Adipose tissue (tissue), 3 donors: ENCODE measurements at places on chromosomes 11 and 22. TPM values are rescaled to one million over a fixed set of nuclear protein-coding genes. Genes with fewer than 3 reads are reported as not detected.

The C22orf15 gene
- polyA plus RNA-seq, result 0.12 TPM

The LRRC56 gene
- 1.4 TPM for polyA plus RNA-seq

The LRRC4C gene
- 0.74 TPM for polyA plus RNA-seq

The PKDREJ gene
- 0.06 TPM for polyA plus RNA-seq

The MPST gene
- 131 TPM for polyA plus RNA-seq

The SNRPD3 gene
- polyA plus RNA-seq, result 107 TPM

The HTATIP2 gene
- 12.2 TPM for polyA plus RNA-seq

The ALDH3B2 gene
- 0.16 TPM for polyA plus RNA-seq
